Kidney epithelial cell (primary cell): ENCODE measurements at places on chromosomes 13 and 19.

GRCh38 chr13:28468023-28468915, 26.7 kb downstream of the FLT1 start:
- no peak for DNase-seq

DNA sequence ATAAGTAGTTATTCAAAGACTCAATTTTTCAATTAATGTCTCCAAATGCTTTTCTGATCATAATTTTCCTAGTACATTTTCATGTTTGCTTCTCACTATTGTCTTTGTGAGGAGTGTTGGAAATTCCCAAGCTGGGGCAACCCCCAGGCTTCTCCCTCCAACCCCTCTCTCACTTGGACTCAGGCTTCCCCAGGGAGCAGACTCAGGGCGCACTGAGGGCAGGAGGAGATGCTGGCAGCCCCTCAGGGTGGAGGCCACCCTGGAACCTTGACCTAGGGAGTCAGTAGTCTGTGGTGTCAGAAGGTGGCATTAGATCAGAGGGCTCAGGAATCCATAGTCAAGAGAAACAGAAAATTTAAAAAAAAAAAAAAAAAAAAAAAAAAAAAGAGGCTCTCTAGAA, 86.5 kb upstream of the IRS2 start:
- no peak for DNase-seq

- peak; percentile 12 for DNase-seq
Measured at GRCh38 chr19:36604656-36605100, 435 bp upstream of the ZNF382 start.

- DNase-seq, result no peak
Measured at GRCh38 chr13:95245071-95245470, 56.2 kb downstream of the ABCC4 start.

DNA sequence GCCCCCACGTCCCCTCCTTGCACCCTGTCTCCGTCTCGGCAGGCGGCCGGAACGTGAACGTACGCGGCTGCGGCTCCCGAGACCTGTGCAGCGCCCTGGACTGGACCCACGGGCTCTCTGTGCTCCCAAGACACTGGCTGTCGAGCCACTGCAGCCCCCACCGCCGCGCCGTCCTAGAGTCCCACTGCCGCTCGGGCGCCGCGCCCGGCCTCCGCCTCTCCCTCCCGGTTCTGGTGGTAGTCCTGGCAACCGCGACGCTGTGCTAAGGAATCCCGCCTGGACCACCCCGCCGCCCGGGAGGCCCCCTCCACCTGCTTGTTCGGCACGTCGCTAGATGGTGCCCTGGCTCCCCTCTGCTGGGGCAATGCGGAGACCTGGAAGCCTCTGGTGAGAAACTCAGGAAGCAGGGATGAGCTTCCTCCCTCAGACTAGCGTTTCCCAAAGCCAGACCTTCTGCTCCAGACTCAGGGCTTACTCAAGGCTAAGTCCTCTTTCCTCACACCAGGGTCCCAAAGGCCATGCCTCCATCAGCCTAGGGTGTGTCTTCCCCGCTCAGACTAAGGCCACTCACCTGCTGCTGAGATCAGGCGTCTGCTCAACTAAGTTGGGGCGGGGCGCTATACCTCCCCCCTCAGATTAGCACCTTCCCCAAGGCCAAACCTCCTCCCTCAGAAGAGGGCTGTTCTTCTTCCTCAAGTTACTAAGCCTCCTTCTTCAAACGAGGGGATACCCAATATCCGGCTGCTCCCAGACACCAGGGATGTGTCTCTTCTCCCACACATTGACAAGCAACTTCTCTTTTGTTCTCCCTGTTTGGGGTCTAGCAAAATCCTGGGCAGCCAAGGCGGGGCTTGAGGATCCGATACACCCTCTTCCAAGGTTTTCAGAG, 16.1 kb upstream of the IRGC start:
- no peak for DNase-seq

- DNase-seq, result peak; percentile 55
Measured at GRCh38 chr13:109778102-109778542, 8.3 kb downstream of the IRS2 start.

DNA sequence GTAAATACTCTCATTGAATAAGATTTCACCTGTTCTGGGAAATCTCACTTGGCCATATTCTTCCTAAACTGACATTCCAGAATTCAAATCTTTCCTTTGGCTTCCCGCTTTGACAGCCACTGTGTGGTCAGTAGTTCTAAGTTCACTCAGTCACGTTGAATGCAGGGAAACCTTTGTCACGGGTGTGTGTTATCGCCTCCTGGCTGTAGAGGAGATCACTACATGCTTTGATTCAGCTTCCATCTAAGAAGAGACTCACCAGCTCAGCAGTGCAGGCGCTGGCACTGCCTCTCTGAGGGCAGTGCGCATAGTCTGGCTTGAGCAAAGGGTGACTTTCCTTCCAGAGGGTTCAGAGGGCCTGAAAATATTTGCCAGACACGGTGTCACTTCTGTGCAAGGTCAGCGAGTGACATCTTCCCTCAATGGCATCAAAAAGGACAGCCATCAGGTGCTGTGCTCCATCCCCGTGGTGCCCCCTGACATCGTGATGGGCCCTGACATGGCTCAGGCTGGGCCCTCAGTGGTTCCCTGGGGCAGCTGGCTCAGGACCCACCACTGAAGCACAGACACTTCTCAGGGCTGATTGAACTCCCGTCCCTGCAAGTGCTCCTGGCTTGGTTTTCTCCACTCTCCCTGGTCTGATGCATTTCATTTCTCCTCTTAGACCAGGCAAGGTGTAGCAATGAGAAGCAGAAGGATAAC, 635.4 kb upstream of the ARGLU1 start:
- no peak for DNase-seq

DNA sequence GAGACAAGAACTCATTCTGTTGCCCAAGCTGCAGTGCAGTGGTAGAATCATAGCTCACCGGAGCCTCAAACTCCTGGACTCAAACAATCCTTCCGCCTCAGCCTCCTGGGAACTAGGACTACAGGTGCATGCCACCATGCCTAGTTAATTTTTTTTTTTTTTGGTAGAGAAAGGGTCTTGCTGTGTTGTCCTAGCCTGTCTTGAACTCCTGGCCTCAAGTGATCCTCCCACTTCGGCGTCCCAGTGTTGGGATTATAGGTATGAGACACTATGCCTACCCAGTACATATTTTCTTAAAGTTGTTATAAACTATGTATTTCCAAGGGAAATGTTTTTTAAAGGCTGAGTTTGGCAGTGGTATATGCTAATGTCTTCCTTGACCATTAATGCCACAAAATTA, 412.6 kb downstream of the KLF12 start:
- DNase-seq, result no peak

- no peak for DNase-seq
Measured at GRCh38 chr19:55605637-55606470, at the start of gene ZNF865. Gene ZNF865, plus strand, starts transcription at chr19:55605647. Its CDS starts 7,972 bp downstream, at chr19:55613619.

- no peak for DNase-seq
Measured at GRCh38 chr13:43089912-43090498, 66.6 kb downstream of the DNAJC15 start.

DNA sequence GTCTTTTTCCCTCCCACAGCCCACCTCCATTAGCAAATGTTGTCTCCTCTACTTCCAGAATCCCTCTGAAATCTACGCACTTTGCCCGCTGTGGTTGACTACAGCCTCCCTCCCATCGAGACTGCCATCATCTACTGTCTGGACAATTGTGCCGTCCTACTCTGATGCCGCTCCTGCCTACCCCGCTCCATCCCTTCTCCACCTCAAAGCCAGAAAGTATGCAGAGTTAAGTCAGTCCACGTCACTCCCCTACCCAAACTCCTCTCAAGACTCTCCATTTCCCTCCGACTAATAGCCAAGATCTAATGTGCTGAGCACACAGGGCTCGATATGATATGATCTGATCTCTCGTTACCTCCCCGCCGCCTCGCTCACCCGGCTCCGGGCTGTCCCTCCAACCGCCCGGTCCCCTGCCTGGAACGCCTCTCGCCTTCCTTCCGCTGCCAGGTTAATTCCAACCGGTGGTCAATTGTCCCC, 556 bp downstream of the CACTIN start:
- no peak for DNase-seq

- DNase-seq, result no peak
Measured at GRCh38 chr19:49059053-49059452, 1.5 kb upstream of the CGB7 start.

DNA sequence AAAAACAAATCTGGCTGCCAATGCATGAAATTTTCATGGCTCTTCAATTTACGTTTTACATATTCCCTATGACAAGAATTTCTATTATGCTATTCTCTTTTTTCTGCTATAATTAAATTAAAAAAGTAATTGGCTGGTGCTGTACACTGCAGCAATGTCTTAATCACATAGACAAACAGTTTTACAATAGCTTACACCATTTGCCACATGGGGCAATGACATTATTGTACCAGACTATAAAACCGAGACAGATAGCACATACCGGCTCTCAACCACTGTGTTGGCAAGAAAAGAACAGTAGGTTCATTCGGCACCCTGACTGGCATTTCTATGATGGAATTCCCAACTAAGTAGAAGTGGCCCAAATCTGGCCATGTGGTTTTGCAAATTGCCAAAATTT, 67.7 kb downstream of the DACH1 start:
- no peak for DNase-seq

DNA sequence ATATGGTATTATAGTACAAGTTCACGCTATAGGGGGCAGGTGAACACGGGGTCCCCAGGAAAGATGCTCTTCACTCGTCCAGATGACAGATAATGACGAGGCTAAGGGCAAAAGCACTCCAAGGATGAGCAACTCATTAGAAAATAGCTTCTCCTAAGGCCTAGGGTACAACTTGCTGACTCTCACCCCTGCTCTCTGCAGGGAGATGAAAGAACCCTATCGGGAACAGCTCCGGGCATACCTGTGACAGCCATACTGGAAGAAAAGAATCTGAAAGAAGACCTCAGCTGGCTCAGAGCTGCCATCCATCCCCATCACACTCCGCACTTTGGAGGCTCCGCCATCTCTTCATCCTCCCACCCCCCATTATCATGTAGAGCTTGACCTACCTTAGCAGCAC, 17.5 kb upstream of the HSPH1 start:
- DNase-seq, result no peak

- no peak for DNase-seq
Measured at GRCh38 chr13:23279321-23279720, 98.5 kb downstream of the SGCG start.

DNA sequence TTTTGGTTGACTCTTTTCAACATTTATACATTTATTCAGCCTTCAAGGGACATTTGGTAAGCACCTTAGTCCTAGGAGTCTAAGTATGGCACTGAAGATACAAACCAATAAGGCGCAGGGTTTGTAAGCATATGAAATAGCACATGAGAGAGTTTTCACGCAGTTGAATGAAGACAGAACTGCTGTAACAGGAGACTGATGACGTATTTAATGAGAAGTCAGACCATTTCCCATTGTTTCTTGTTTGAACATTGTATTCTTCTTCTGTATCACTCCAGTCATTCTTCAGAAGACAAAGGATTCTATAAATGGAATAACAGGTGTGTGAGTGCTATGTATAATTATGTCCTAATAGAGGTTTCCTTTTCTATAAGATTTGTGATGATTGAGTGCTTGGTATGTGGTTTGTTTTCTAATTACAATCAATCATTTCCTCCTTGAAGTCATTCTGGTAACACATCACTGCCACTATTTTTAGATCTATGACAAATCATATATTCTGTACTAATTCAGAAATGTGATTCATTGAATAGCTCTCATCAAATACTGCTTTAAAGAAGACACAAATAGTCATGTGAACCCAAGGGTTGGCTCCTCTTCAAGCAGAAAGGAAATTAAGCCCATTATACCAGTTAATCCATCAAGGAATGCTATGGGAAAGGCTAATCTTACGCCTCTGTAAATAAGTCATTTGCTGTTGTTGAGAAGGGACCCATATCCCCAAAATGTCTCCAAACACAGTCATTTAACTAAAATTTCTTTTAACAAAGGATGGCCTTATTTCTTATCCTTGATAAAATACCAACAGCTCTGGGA, 222.8 kb upstream of the NBEA start:
- no peak for DNase-seq

GRCh38 chr13:52161181-52161646, 1.8 kb upstream of the NEK3 start:
- no peak for DNase-seq

DNA sequence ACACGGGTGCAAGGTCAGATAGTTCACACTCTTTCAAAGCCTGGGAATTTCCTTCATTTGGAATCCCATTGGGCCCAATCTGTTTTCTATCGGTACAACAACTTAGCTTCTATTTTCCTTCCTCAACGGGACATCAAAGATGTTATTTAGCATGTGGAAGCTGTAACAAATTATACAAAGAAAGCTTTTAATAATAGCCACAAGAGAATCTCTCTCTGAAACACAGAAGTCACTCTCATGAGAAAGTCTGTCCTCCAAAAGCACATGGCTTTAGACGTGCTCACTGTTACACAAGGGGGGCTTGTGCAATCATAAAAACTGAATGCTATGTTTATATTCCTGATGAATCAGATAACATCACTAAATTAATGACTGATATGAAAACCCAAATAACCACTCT, 28.9 kb upstream of the CYSLTR2 start:
- DNase-seq, result no peak

- no peak for DNase-seq
Measured at GRCh38 chr13:66425741-66426140, 804.4 kb downstream of the PCDH9 start.

DNA sequence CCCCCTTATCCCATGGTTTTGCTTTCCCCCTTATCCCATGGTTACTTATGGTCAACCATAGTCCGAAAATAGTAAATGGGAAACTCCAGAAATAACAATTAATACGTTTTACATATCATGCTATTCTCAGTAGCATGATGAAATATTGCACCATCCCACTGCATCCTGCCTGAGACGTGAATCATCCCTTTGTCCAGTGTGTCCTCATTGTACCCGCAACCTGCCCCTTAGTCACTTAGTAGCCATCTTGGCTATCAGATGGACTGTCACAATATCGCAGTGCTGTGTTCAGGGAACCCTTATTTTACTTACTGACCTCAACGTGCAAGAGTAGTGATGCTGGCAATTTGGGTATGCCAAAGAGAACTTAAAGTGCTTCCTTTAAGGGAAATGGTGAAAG, 10.5 kb upstream of the NBEA start:
- DNase-seq, result no peak

- no peak for DNase-seq
Measured at GRCh38 chr19:531009-531752, 379 bp upstream of the CDC34 start.

- DNase-seq, result no peak
Measured at GRCh38 chr13:35283856-35284255, 192.6 kb downstream of the MAB21L1 start.

DNA sequence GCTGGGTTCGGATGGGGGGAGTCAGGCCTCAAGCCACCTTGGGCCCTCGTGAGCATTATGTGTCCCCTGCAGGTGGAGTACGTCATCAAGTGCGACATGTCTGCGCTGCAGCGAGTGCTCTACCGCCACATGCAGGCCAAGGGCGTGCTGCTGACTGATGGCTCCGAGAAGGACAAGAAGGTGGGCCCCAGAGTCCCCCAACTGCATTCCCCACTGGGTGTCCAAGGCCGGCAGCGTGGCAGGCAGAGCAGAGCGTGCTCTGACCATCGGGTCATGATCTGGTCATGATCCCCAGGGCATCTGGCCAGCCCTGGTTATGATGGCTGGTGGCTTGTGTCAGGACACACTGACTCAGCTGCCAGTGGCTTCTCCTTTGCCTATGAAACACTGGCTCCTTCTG, 63.4 kb downstream of the SMARCA4 start:
- DNase-seq, result no peak

- no peak for DNase-seq
Measured at GRCh38 chr13:44768775-44769581, 192.8 kb upstream of the TSC22D1 start.
